ENCODE measurements at places on chromosomes 2 and 18.

GRCh38 chr2:24276349-24276899 is 83.9 kb downstream of the ITSN2 start:
- no peak overlapping the region for H3K27ac ChIP-seq
- H3K4me3 ChIP-seq = no peak overlapping the region
- DNase-seq = no peak
- no peaks in the 10 kb centered on the region for H3K27me3 ChIP-seq

- DNase-seq = no peak
- H3K4me3 ChIP-seq = no peak overlapping the region
- H3K27me3 ChIP-seq = no peaks in the 10 kb centered on the region
- H3K27ac ChIP-seq = no peak overlapping the region
Measured at GRCh38 chr18:12968115-12968514, 20.3 kb downstream of the SEH1L start.

GRCh38 chr18:70428439-70428838 is 139.6 kb downstream of the SOCS6 start:
- no peak for DNase-seq
- no peaks in the 10 kb centered on the region for H3K36me3 ChIP-seq
- no peaks in the 10 kb centered on the region for H3K27me3 ChIP-seq
- no peak overlapping the region for H3K27ac ChIP-seq
- H3K4me3 ChIP-seq = no peak overlapping the region
- no peaks in the 10 kb centered on the region for H3K4me1 ChIP-seq

GRCh38 chr2:12642332-12642731 is 74.4 kb upstream of the TRIB2 start:
- H3K27me3 ChIP-seq = no peaks in the 10 kb centered on the region
- H3K4me1 ChIP-seq = peaks cover 5% of the 10 kb centered on the region
- no peaks in the 10 kb centered on the region for H3K36me3 ChIP-seq
- H3K4me3 ChIP-seq = no peak overlapping the region
- no peak overlapping the region for H3K27ac ChIP-seq

DNA sequence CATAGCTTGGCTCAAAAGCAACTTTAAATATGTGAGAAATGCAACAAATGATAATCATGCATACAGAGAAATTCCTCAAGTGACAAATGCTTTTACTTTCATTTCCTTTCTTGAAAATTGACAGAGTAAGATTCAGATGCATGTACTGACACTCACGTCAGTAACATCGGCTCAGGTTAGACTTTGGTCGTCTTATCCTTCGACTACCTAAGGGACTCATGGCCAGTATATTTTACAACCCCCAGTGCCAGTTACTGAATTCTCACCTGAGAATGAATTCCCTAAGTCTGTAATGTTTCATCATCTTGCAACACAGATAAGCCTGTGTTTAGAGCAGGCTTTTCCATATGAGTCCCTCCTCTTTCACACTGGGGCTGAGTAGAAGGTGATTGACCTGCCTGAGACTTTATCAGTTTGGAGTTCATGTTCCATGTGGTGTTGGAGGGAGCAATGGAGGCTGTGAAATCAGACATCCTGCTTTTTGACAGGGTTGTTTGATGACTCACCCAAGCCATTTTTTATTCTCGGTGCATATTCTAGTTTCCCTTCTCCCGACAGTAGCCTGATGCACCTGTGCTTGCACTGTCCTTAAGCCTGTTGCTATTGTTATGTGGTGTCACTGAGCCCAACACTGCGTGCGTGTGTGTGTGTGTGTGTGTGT is 30.5 kb upstream of the ATP8B1 start:
- DNase-seq = peak; percentile 68
- no peak overlapping the region for H3K27ac ChIP-seq
- H3K36me3 ChIP-seq = no peaks in the 10 kb centered on the region

GRCh38 chr2:74332550-74333174 is 10.6 kb downstream of the SLC4A5 start:
- no peak for DNase-seq
- no peaks in the 10 kb centered on the region for H3K36me3 ChIP-seq
- no peak overlapping the region for H3K4me3 ChIP-seq
- H3K27me3 ChIP-seq = no peaks in the 10 kb centered on the region
- H3K4me1 ChIP-seq = no peaks in the 10 kb centered on the region

DNA sequence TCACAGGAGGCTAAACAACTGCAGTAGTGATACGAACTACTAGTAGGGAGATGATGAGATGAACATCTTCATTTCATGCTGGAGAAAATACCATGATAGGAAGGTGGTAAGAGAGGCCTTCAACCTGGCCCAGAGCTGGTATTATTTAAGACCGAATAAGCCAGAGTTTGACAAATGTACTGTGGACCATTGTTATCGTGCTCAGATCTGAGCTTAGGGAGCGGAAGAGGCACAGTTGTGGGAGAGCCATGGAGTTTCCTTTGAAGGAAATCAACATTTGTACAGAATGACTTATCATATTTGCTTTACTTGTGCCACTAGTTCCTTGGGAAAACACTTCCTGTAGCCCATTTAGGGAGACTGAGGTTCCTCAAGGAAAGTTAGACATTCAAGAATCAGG is 260.6 kb upstream of the TNP1 start:
- no peak overlapping the region for H3K27ac ChIP-seq
- H3K36me3 ChIP-seq = no peaks in the 10 kb centered on the region
- H3K4me1 ChIP-seq = no peaks in the 10 kb centered on the region
- DNase-seq = no peak
- H3K4me3 ChIP-seq = no peak overlapping the region

DNA sequence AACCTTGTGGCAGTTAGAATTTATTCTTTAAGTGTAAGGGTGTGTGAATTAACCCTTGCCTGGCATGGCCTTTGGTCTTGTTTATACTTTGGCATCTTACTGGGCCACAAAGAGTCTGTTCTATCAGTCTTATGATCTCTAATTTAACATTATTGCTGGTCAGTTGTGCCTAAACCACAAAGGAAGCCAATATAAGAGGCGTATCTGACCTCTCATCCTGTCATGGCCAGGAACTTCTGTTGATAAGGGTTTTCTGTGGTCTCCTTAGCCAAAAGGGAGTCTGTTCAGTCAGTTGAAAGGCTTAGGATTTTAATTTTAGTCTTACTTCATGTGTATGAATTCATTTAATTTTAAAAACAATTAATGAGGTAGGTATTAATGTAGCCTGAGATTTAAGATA is 127.2 kb downstream of the LRRTM4 start:
- no peaks in the 10 kb centered on the region for H3K4me1 ChIP-seq
- DNase-seq = no peak
- H3K27me3 ChIP-seq = no peaks in the 10 kb centered on the region
- no peak overlapping the region for H3K27ac ChIP-seq

GRCh38 chr2:165898381-165898780 is 55.2 kb downstream of the TTC21B start:
- H3K27me3 ChIP-seq = no peaks in the 10 kb centered on the region
- peaks cover 7% of the 10 kb centered on the region for H3K4me1 ChIP-seq
- no peak overlapping the region for H3K4me3 ChIP-seq
- no peaks in the 10 kb centered on the region for H3K36me3 ChIP-seq
- peak; percentile 28 for DNase-seq

GRCh38 chr18:35096677-35097011 is 55.4 kb downstream of the MAPRE2 start:
- no peak overlapping the region for H3K27ac ChIP-seq
- DNase-seq = no peak
- H3K36me3 ChIP-seq = no peaks in the 10 kb centered on the region
- H3K27me3 ChIP-seq = no peaks in the 10 kb centered on the region

DNA sequence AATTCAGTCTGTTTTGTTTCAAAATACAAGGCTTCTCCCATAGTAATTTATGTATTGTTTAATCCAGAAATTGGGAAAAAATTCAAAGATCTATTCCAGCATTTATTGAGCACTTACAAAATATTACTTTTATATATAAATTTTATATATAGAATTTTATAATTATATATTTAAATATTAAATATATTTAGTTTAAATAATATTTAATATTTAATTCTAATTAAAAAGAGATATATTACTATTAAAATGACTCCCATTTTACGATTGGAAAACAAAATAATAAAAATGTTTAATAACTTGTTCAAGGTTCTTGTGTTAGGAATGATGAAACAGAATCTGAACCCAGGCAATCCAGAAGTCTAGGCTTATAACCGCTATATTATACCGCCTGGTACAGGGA is 40.5 kb upstream of the SESTD1 start:
- DNase-seq = no peak
- no peaks in the 10 kb centered on the region for H3K27me3 ChIP-seq
- no peak overlapping the region for H3K27ac ChIP-seq
- H3K4me3 ChIP-seq = no peak overlapping the region
- no peaks in the 10 kb centered on the region for H3K4me1 ChIP-seq
- no peaks in the 10 kb centered on the region for H3K36me3 ChIP-seq

- no peaks in the 10 kb centered on the region for H3K4me1 ChIP-seq
- H3K27me3 ChIP-seq = no peaks in the 10 kb centered on the region
- no peak overlapping the region for H3K27ac ChIP-seq
- H3K4me3 ChIP-seq = no peak overlapping the region
Measured at GRCh38 chr18:65133610-65134009, 617.2 kb upstream of the CDH7 start.

DNA sequence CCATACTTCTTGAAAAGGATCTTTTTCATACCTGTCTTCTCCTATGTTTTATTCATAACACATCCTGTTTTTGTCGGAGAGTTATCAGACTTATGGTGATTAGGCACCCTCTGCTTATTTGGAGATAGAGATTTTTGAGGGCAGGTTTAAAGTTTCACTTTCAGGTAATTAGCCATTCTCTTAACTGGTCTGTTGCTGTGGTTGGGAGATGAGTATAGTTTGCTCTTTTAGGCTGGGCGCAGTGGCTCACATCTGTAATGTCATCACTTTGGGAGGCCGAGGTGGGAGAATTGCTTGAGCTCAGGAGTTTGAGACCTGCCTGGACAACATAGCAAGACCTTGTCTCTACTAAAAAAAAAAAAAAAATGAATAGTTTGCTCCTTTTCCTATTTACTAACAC is 25.3 kb downstream of the SFTPB start:
- H3K4me1 ChIP-seq = no peaks in the 10 kb centered on the region
- peaks cover 47% of the 10 kb centered on the region for H3K36me3 ChIP-seq
- H3K27ac ChIP-seq = no peak overlapping the region
- H3K4me3 ChIP-seq = no peak overlapping the region
- no peak for DNase-seq

- H3K27me3 ChIP-seq = no peaks in the 10 kb centered on the region
- peak overlapping the region; percentile 71 for H3K27ac ChIP-seq
- H3K4me3 ChIP-seq = no peak overlapping the region
Measured at GRCh38 chr2:236744281-236744705, 174.7 kb downstream of the ACKR3 start.

- no peak for DNase-seq
- H3K4me3 ChIP-seq = no peak overlapping the region
- no peaks in the 10 kb centered on the region for H3K27me3 ChIP-seq
- H3K4me1 ChIP-seq = no peaks in the 10 kb centered on the region
Measured at GRCh38 chr18:6435731-6436130, 21.0 kb upstream of the L3MBTL4 start.

- DNase-seq = no peak
- H3K27ac ChIP-seq = no peak overlapping the region
- H3K36me3 ChIP-seq = no peaks in the 10 kb centered on the region
- no peak overlapping the region for H3K4me3 ChIP-seq
- H3K4me1 ChIP-seq = no peaks in the 10 kb centered on the region
- no peaks in the 10 kb centered on the region for H3K27me3 ChIP-seq
Measured at GRCh38 chr2:180449171-180449915, 442.2 kb upstream of the CWC22 start.

GRCh38 chr2:42927334-42928160 is 135.2 kb upstream of the HAAO start:
- DNase-seq = no peak
- H3K36me3 ChIP-seq = no peaks in the 10 kb centered on the region
- no peak overlapping the region for H3K4me3 ChIP-seq
- H3K4me1 ChIP-seq = peaks cover 69% of the 10 kb centered on the region
- no peaks in the 10 kb centered on the region for H3K27me3 ChIP-seq

DNA sequence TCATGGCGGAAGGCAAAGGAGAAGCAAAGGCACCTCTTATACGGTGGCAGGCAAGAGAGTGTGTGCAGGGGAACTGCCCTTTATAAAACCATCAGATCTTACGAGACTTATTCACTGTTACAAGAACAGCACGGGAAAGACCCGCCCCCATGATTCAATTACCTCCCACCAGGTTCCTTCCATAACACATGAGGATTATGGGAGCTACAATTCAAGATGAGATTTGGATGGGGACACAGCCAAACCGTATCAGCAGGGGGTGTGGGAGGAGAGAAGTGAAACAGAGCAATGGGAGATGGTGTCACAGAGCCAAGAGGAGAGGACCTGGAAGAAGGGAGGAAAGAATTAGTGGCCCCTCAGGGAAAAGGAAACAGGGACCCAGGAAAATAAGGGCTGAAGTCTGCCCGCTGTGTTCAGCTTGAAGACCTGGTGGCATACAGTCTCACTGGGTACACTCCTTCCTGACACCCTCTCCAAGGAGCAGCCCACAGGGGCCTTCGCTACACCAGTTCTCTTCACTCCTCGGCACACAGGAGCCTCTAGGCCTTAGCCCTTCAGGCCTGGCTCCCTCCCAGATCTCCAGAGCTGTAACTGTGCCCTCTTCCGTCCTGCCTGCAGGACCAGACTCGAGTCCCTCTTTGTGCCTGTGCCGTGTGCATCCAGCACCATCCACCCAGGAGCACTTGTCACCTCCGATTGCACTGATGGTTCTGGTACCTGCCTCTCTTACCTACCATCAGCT is 262.1 kb downstream of the EIPR1 start:
- no peaks in the 10 kb centered on the region for H3K36me3 ChIP-seq
- no peaks in the 10 kb centered on the region for H3K4me1 ChIP-seq
- H3K27me3 ChIP-seq = no peaks in the 10 kb centered on the region
- H3K27ac ChIP-seq = no peak overlapping the region
- DNase-seq = no peak
- no peak overlapping the region for H3K4me3 ChIP-seq

GRCh38 chr18:61448316-61448715 is 115.1 kb downstream of the CDH20 start:
- H3K4me3 ChIP-seq = no peak overlapping the region
- no peak for DNase-seq
- H3K27me3 ChIP-seq = no peaks in the 10 kb centered on the region
- H3K27ac ChIP-seq = no peak overlapping the region
- no peaks in the 10 kb centered on the region for H3K4me1 ChIP-seq

DNA sequence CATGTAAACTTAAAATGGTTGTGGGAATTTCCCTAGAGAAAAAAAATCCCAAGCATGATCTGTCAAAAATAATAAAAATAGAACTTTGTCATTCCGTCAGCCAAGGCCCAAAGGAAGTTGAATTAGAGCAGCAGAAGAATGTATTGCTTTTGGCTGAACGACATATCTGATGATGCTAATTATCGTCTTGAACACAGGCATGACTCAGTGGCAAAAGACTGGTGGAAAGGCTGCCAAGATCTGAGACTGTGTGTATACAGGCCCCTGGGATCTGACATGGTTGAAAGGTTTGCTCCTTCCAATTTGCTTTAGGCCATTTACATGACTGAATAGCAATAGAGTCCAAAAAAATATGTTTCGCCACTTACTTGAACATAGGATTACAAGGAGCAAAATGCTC is 1057.1 kb upstream of the CRIM1 start:
- H3K36me3 ChIP-seq = no peaks in the 10 kb centered on the region
- no peaks in the 10 kb centered on the region for H3K27me3 ChIP-seq
- no peak for DNase-seq
- H3K4me1 ChIP-seq = no peaks in the 10 kb centered on the region

- H3K4me1 ChIP-seq = peaks cover 17% of the 10 kb centered on the region
- H3K36me3 ChIP-seq = no peaks in the 10 kb centered on the region
- no peaks in the 10 kb centered on the region for H3K27me3 ChIP-seq
- no peak overlapping the region for H3K27ac ChIP-seq
- H3K4me3 ChIP-seq = no peak overlapping the region
Measured at GRCh38 chr18:59612381-59612780, 84.8 kb downstream of the CCBE1 start.
